Memory B cell (primary cell): ENCODE measurements at places on chromosomes 11 and 22.

DNA sequence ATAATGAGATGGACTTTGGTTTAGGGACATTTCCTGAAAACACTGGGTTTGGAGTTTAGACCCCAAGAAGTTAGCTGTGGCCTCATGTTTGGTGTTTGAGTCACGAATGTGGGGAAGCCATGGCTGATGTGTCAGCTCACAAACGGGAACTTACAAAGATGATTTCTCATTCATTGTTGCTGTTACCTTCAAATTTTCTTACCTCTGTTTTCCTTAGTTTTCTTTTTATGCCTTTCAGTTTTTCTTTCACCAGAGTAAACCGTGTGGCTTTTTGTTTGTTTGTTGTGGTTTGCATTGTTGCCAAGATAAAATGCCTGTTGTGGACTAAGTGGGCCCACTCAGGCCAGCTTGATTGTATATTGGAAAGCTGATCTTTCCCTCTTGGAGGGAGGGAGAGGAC is 89.1 kb downstream of the SWAP70 start:
- DNase-seq, result no peak

GRCh38 chr11:20002312-20003216 is 157.7 kb downstream of the DBX1 start:
- no peak for DNase-seq

GRCh38 chr11:12838463-12839123 is 164.4 kb downstream of the TEAD1 start:
- DNase-seq, result no peak

GRCh38 chr22:16932577-16932976 is 75.4 kb downstream of the GAB4 start:
- DNase-seq, result no peak

GRCh38 chr11:17611503-17612220 is 64.6 kb downstream of the OTOG start:
- DNase-seq, result no peak

DNA sequence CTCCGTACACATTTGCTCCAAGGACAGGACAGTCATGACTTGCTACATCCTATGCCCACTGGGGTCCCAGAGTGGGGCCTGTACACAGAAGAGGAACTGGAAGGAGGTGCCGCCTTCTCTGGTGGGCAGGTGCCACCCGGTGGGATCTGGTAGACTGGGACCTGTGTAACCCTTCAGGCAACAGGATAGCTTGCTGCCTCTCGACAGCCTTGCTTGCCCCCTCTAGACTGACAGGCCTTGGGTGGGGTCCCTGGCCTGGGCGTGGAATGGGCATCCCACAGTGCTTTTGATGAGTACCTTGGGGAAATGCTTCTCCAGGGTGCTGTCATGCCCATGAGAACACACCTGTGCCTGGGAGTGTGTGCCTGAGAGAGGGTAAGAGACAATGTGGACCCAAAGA is 15.8 kb downstream of the SHANK3 start:
- DNase-seq, result no peak

- DNase-seq, result no peak
Measured at GRCh38 chr11:85960678-85961077, 105.5 kb downstream of the CCDC83 start.

DNA sequence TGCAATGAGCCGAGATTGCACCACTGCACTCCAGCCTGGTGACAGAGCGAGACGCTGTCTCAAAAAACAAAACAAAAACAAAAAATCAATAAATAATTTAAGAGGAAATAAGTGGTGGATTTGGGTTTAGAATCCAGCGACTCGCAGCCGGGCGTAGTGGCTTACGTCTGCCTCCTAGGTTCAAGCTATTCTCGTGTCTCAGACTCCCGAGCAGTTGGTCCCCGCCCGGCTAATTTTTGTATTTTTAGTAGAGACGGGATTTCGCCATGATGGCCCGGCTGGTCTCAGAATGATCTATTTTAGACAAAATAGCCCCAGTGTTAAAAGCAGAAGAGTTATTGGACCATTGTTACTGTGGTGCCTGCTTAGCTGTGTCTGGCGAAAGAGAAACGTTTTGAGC is 29.8 kb downstream of the SNU13 start:
- no peak for DNase-seq
